Tongue (tissue), 3 donors: ENCODE measurements at places on chromosomes 13 and 19. TPM values are rescaled to one million over a fixed set of nuclear protein-coding genes. Genes with fewer than 3 reads are reported as not detected.

ZNF576 gene
- total RNA-seq, result 8.8 TPM

DUXA gene
- total RNA-seq, result not detected

GJB6 gene
- total RNA-seq, result 18.5 TPM

ATP1A3 gene
- total RNA-seq, result 2.4 TPM

SBK2 gene
- 10.2 TPM for total RNA-seq

CGB1 gene
- not detected for total RNA-seq

DNA sequence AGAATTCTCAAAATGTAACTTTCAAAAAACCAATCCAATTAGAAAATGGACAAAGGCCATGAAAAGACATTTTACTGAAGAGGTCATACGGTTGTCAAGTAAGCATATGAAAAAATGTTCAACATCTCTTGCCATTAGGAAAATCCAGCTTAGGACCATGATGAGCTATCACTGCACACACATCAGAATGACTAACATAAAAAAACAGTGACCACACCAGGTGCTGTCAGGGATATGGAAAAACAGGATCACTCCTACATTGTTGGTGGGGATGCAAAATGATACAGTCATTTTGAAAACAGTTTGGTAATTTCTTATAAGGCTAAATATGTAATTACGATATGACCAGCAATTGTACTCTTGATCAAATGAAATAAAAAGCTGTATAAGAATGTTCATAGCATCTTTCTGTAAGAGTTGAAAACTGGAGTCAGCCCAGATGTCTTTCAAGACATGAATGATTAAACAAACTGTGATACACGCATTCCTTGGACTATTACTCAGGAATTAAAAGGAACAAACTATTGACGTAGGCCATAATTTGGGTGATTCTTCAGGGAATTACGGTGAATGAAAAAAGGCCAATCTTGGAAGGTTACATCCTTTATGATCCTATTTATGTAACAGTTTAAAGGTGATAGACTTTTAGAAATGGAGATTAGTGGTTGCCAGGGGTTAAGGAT is 26.9 kb upstream of the RCBTB2 start:
- no peak for DNase-seq

DNA sequence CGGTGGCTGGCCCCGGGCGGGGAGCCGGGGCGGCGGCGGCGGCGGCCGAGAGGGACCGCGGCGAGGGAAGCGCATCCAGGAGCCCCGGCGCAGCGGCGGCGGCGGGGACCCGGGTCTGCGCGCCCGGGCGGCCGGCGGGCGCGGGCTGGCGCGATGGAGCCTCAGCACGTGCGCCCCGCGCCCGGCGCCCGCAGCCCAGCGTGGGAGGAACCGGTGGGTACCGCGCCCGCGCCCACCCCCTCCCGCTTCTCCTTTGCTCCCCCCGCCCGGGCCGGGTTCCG is 7.8 kb upstream of the DGKH start:
- DNase-seq, result no peak

DNA sequence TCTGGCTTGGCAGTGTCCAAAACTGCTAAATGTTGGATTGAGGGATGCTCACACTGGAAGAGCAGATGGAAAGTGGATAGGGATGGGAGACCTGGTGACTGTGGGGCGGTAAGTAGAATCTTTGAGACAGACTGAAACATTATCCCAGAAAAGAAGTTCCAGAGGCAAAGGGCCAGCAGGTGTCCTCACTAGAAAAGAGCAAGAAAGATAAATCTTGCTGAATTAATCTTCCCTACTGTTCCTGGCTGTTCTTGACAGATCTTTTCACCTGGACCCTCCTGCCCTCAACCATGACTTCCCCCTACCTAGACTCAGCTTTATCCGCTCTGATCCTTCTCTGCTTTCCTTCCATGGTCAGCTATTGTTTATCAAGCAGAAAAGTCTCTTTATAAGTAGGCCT is 35.0 kb upstream of the FRY start:
- DNase-seq, result no peak

GRCh38 chr13:25943081-25943480 is 108.7 kb downstream of the SHISA2 start:
- DNase-seq, result no peak

DNA sequence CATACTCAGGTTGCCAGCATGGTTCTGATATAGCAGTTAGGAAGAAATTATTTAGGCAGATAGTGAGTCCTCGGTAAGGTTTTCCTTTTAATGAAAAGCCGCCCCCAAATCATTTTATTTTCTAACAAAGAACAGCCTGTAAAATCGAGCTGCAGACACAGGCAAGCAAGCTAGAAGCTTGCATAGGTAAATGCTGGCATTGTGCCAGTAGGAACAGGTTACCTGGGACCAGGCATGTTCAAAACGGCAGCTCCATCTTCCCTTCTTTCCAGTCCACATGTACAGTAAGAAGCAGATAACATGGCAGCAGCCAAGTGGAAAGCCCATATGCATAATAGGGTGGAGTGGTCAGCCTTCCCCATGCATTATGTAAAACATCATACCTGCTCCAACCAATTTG is 71.1 kb downstream of the UGGT2 start:
- DNase-seq, result no peak

DNA sequence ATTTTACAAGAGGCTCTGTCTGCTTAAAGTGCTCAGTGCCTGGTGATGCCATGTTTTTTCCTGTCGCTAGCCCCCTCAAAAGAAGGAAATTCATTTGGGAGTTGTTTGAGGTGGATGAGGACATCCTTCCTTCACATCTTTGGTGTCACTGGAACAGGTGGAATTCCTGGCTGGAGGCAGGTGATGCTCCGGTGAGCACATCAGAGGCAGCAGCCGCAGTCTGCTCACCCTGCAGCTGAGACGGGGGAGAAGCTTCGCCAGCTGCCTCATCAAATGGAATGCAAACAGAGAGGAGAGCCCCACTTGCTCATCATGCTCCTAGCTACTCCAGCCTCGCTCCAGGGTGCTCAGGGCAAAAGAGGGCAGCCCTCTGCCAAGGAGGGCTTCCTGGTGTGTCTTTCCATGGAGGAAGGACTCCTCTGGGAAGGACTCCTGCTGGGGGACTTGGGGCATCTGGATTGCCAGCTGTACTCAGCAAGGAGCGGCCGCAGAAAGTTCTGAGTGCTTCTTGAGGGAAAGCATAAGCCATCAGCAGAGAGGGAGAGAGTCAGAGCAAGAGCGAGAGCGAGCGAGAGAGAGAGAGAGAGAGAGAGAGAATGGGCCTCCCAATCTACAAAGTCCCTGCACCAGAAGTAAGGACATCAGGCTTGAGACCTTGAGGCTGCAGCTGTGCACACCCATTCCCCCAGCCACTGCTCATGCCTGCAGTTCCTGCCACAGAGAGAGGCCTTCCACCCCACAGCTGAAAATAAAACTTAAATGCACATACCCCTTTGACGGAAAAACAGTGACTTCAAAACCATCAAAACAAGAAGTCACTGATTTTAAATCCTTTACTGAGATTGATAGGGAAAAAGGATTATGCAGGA is 74.3 kb upstream of the UBL3 start:
- DNase-seq, result no peak

DNA sequence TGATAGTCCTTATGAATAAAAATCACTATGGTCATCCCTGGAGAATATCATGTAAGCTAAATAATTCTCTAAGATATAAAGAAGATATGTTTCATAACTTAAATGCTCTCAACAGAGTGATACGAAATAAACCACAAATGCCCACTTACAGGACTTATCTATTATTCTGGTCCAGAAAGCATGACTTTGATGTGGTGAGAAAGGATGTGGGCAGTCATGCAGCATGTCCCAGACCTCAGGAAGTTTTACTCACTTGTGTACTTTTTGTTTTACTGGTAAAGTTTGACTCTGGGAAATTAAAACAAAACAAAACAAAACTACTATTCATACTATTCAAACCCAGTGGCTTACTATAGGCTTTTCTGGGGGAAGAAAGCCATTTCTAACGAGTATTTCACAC is 483.2 kb upstream of the SLITRK6 start:
- no peak for DNase-seq

GRCh38 chr19:4108767-4109625 is 14.9 kb downstream of the MAP2K2 start:
- no peak for DNase-seq

GRCh38 chr13:38538422-38538821 is 148.5 kb upstream of the FREM2 start:
- no peak for DNase-seq

DNA sequence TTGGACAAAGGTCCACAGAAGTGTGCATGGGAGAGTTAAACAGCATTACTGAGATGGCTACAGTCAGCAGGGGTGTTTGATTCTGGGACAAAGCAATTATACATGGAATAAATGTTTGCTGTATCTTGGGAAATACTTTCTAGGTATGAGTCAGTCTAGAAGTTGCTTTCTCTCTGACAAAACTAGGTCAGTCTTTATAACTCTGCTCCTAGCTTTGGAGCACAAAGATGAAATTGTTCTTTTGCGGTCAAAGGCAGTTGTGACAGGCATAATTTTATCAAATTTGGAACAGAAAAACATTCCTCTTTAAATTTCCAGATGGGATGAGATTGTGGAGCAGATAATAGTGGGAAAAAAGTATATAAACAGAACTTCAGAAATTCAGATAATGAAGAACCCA is 1045.4 kb upstream of the MIR17HG start:
- DNase-seq, result no peak

DNA sequence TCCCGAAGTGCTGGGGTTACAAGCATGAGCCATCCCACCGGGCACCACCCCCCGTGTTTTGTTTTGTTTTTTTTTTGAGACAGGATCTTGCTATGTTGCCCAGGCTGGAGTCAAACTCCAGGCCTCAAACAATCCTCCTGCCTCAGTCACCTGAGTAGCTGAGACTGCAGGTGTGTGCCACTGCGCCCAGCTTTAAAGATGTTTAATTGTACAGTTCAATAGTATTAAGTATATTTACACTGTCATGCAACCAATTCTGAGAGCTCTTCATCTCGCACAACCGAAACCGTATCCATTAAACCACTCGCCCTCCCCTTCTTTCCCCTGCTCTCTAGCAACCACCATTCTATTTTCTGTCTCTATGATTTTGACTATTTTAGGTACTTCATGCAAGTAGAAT is 15.6 kb downstream of the NUCB1 start:
- DNase-seq, result no peak

GRCh38 chr13:97423300-97424045 is 10.5 kb upstream of the RAP2A start:
- no peak for DNase-seq

- DNase-seq, result no peak
Measured at GRCh38 chr19:18708452-18709231, 25.2 kb downstream of the CRTC1 start.

DNA sequence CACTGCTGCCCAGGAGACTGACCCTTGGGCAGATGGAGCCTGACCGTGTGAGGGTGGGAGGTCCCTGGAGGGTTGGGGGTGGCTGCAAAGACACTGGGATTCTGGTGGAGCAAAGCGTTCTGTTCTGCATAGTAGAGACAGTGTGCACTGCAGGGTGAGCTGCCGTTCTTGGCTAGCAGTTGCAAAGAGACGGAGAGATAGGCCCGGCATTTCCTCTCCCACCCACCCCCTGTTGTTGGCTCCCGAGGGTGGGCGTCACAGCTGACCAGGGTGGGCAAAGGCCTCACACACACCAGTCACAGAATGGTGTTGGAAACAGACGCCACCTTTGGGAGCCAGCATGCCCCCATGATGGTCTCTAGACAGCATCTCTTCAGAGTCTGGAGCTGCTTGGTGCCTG is 11.4 kb downstream of the TMEM255B start:
- DNase-seq, result no peak
